ENCODE measurements at places on chromosomes 2 and 18.
A peak's percentile ranks its signal among the peaks of the same experiment; 100 is the strongest.

DNA sequence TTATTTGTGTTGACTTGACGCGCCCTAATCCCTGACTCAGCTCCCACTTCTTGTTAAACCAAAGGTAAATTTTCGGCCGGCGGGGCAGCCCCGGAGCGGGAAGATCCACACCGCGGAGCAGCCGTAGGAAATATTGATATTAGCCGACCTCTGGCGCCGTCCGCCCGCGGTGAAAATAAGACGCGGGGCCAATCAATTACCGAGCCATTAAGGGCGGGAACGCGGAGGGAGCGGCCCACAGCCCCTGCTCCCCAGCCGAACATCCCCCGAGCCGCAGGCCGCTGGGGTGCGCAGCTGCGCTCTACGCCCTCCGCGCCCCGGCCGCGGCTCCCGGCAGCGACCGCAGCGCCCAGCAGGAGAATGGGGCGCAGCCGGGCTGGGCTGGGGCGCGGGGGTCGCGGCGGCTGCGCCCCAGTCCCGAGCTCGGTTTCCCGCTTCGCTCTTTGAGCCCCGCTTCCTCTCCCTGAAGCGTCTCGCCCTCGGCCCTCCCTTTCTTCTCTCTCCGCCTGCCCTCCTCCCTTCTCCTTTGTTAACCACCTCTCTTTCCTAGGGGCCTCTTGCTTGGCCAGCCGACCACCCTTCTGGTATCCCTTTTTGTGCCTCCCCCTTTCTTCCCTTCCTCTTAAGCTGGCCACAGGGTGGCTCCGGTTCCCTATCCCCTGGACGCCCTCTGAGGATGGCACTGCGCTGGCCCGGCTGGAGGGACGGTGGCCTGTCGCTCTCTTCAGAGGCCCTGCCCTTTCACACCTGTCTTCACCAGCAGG is 40.9 kb downstream of the CELF4 start:
- no peak for DNase-seq

- no peak for DNase-seq
Observed at GRCh38 chr2:158120664-158121641, 19.3 kb downstream of the UPP2 start.

- DNase-seq = peak; percentile 40
Observed at GRCh38 chr2:176652300-176653182, 383.3 kb downstream of the MTX2 start.

DNA sequence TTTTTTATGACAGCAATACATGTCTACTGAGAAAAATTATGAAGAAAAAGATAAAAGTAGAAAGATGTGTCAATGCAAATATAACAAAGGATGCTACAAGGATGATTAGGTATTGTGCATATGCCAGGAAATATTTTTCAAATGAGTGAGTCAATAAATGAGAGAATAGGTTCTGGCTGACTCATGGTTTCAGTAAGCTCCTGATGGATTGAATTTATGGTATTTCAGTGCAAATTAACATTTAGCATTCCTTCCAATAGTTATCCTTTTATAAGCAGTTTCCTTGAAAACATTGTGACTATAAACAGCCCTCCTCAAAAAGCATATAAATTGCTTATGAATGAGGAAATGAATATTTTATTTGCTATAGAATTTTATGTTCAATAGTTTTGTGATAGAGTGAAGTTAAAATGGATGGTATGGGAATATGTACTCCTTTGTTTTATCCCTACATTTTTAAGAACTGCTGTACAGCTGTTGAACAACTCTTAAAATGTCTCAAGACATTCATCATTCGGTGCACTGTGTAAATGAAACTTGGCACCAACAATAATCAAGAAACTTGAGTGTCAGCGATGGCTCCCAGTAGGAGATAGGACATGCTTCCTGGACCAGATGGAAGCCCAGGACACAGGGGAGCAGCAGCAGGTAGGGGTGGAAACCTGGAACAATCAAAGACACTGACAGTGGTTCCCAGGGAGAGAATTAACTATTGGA is 144.7 kb downstream of the PMAIP1 start:
- no peak for DNase-seq

DNA sequence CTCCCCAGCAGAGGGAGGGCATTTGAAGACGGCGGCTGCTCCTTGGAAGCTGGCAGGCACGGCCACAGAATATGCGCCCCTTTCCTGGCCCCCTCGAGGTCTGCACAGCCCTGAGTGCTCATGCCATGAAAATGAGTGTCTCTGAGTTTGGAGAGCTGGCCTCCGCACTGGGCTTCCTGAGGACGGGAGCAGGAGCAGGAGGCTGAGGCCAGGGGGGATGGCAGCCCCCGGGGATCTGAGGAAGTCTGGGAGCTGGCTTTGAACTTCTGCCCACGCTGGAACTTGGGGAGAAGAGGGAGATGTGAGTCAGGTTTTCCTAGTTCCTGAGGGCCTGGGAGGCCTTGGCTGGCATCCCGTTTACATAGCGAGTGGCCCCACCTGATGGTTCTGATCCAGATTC is 47.0 kb downstream of the RRM2 start:
- no peak for DNase-seq

Measured in CD8-positive, alpha-beta memory T cell (primary cell).